ENCODE measurements at places on chromosomes 6 and 20.
A peak's percentile ranks its signal among the peaks of the same experiment; 100 is the strongest.

GRCh38 chr6:82980086-82980485 is 85.6 kb downstream of the UBE3D start:
- H3K4me1 ChIP-seq: no peaks in the 10 kb centered on the region
- H3K27me3 ChIP-seq: no peaks in the 10 kb centered on the region
- no peaks in the 10 kb centered on the region for H3K36me3 ChIP-seq
- H3K27ac ChIP-seq: no peak overlapping the region
- DNase-seq: peak; percentile 28

- no peak overlapping the region for H3K4me3 ChIP-seq
- H3K4me1 ChIP-seq: peaks cover 2% of the 10 kb centered on the region
- H3K36me3 ChIP-seq: no peaks in the 10 kb centered on the region
- H3K27me3 ChIP-seq: no peaks in the 10 kb centered on the region
Observed at GRCh38 chr6:148432462-148433195, 90.0 kb downstream of the SASH1 start.

- no peak overlapping the region for H3K4me3 ChIP-seq
- no peak for DNase-seq
- H3K27me3 ChIP-seq: no peaks in the 10 kb centered on the region
- no peaks in the 10 kb centered on the region for H3K36me3 ChIP-seq
- H3K4me1 ChIP-seq: no peaks in the 10 kb centered on the region
Observed at GRCh38 chr6:153511896-153512496, 380.9 kb upstream of the RGS17 start.

DNA sequence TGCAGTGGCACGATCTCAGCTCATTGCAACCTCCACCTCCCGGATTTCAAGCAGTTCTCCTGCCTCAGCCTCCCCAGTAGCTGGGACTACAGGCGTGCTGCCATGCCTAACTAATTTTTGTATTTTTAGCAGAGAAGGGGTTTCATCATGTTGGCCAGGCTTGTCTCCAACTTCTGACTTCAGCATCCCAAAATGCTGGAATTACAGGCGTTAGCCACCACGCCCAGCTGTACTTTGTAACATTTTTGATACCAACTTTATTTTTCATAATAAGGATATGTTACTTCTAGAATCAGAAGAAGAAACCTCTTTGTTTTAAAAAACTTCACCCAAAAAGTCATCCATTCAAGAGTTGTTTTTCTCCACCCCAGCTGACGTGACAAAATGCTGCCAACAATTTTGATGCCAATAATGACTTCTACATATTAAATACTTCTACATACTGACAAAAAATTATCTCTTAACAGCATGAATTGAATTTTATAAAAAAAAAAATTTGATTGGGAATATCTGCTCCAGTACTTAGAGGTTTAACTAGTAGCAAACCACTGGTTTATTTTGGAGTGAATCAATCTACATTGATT is 22.5 kb upstream of the PRIM2 start:
- H3K36me3 ChIP-seq: no peaks in the 10 kb centered on the region
- no peaks in the 10 kb centered on the region for H3K4me1 ChIP-seq
- H3K27ac ChIP-seq: no peak overlapping the region
- DNase-seq: no peak
- H3K4me3 ChIP-seq: no peak overlapping the region

- no peak for DNase-seq
- H3K27me3 ChIP-seq: no peaks in the 10 kb centered on the region
- no peak overlapping the region for H3K27ac ChIP-seq
- H3K4me1 ChIP-seq: no peaks in the 10 kb centered on the region
- H3K4me3 ChIP-seq: no peak overlapping the region
- no peaks in the 10 kb centered on the region for H3K36me3 ChIP-seq
Observed at GRCh38 chr6:116004841-116005815, 55.6 kb downstream of the FRK start.

- H3K27me3 ChIP-seq: no peaks in the 10 kb centered on the region
- no peak overlapping the region for H3K4me3 ChIP-seq
- no peaks in the 10 kb centered on the region for H3K36me3 ChIP-seq
Observed at GRCh38 chr6:53767941-53768340, 26.9 kb upstream of the LRRC1 start.

- no peak for DNase-seq
- no peaks in the 10 kb centered on the region for H3K36me3 ChIP-seq
- H3K27me3 ChIP-seq: no peaks in the 10 kb centered on the region
- peaks cover 40% of the 10 kb centered on the region for H3K4me1 ChIP-seq
- H3K4me3 ChIP-seq: no peak overlapping the region
Observed at GRCh38 chr6:43095939-43096338, 19.8 kb downstream of the PTK7 start.

GRCh38 chr6:134374491-134375219 is 56.7 kb upstream of the SGK1 start:
- H3K4me3 ChIP-seq: no peak overlapping the region
- no peak overlapping the region for H3K27ac ChIP-seq
- H3K4me1 ChIP-seq: no peaks in the 10 kb centered on the region
- no peaks in the 10 kb centered on the region for H3K36me3 ChIP-seq

GRCh38 chr6:47485491-47486135 is 8.0 kb downstream of the CD2AP start:
- H3K27me3 ChIP-seq: no peaks in the 10 kb centered on the region
- H3K4me3 ChIP-seq: no peak overlapping the region
- peaks cover 6% of the 10 kb centered on the region for H3K4me1 ChIP-seq
- DNase-seq: no peak

- peaks cover 11% of the 10 kb centered on the region for H3K4me1 ChIP-seq
- H3K4me3 ChIP-seq: no peak overlapping the region
- H3K27me3 ChIP-seq: no peaks in the 10 kb centered on the region
- H3K36me3 ChIP-seq: no peaks in the 10 kb centered on the region
- no peak overlapping the region for H3K27ac ChIP-seq
- no peak for DNase-seq
Observed at GRCh38 chr20:45309075-45309474, 976 bp upstream of the MATN4 start.

DNA sequence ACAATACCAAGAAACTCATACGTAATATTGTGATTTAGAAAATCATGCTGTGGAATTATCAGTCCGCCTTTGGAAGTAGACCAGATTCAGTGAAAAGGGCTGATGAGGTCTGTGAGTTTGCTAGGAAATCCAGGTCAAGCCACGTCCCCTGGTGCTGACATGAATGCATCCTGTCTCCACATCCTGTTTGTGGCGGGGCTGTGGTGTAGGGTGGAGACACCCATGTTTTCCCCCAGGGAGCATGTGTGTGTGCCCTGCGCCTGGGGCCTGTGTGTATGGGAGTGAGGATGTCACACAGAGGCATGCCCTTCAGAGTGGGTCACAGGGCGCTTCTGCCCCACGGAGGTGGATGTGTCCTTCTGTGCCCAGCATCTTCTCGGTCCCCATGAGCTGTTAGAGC is 109.1 kb downstream of the SASH1 start:
- no peaks in the 10 kb centered on the region for H3K27me3 ChIP-seq
- no peak for DNase-seq
- H3K4me1 ChIP-seq: peaks cover 12% of the 10 kb centered on the region

DNA sequence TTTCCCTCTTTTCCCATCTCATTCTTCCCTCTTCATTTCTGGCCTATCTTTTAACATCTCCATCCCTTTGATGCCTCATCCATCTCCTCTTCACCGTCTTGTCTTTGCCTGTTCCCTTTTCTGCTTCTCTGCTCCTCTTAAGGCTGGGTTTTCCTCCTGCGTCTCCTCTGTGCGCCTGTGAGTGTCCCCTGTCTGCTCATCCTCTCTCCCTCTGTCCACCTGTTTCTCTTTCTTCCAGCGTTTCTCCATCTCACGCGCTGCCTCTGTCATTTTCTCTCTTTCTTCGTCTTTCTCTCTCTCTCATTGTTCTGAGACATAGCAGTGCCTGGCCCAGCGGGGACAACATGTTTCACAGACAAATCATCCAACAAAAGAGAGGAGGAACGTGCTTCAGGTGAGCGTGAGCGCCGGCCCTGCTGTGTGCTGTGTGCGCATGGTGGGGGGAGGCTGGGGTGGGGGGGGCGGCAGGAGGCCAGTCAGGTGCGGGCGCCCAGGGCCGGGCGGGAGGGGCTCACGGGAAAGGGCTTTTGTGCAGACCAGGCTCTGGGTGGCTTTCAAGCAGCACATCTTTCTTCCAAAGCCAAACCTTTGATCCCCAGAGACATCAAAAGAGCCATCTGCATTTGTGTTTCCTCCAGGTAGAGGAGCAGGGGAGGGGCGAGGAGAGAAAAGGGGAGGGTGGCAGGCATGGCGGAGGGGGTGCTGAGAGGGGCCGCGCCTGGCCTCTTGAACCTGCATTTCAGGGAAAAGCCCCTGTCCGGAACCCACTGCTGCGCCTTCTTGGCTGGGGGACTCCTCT is 121.3 kb downstream of the VEGFA start:
- DNase-seq: peak; percentile 16
- H3K4me1 ChIP-seq: no peaks in the 10 kb centered on the region
- no peak overlapping the region for H3K27ac ChIP-seq
- no peaks in the 10 kb centered on the region for H3K27me3 ChIP-seq
- H3K4me3 ChIP-seq: no peak overlapping the region
- no peaks in the 10 kb centered on the region for H3K36me3 ChIP-seq
